ENCODE measurements at places on chromosomes 2 and 18.

GRCh38 chr2:204264085-204264553 lies 281.2 kb upstream of the PARD3B start:
- DNase-seq = no peak

- DNase-seq = peak; percentile 61
Observed at GRCh38 chr2:223601932-223602666, at the start of gene SCG2. Gene SCG2 (minus strand): TSS chr2:223602361. CDS start chr2:223599282, 3,079 bp downstream.

DNA sequence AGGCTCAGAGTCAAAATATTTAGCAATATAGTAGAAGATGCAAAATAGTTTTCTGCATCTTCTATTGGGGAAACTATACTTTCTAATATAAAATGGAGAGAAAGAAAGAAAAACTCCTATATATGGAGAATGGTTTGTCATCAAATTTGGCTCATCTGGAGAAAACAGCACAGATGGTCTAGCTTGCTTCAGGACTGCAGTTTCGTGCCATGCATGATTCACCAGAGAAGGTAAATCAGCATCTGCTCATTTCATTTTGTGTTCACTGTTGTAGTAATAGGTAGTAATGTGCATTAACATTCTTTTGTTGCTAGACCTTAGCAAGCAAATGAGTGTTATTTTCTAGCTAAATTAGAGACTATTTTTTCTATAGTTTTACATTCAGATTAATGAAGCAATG lies 179.0 kb downstream of the ASXL3 start:
- DNase-seq = no peak

DNA sequence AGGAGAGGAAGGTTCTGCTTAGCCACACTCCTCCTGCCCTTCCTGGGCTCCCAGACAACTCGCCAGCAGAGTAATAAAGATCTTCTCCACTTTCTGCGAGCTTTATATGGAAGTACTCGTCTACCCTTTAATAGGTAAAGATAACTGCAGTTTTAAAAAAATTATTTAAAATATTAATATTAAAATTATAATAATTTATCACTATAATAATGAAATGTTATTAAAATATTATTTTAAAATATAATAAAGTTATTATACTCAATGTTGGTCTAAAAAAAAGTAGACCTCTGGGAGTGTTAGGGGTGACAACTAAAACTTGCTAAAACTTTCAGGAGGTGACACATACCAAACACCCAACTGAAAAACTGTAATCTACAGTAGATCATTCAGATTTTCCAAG lies 81.5 kb downstream of the RBM43 start:
- DNase-seq = no peak

- no peak for DNase-seq
Observed at GRCh38 chr2:18998491-18998890, 359.9 kb downstream of the OSR1 start.

- peak; percentile 51 for DNase-seq
Observed at GRCh38 chr2:24360050-24360962, at the start of gene ITSN2. Gene ITSN2 (minus strand): TSS chr2:24360536. CDS start chr2:24328082, 32,454 bp downstream.

GRCh38 chr2:48723129-48723528 lies 32.4 kb downstream of the LHCGR start:
- DNase-seq = no peak

DNA sequence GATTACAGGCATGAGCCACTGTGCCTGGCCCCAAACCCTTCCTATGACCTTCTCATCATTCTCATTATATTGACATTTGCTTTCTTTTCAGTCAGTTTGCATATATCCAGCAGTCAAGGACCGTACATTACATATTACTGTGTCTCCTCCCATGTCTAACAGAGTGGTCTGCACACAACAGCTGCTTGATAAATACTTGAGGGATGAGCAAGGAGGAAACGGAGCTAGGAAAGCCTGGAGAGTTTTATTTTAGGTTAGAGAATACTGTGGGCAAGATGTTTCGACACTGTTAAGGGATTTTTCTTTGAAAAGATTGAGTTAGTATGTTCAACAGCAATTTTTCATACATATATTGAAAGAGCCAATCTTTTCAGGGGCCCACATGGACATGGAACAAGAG lies 76.2 kb upstream of the CHRNA1 start:
- no peak for DNase-seq

- no peak for DNase-seq
Observed at GRCh38 chr2:153986488-153987229, 114.9 kb downstream of the GALNT13 start.

GRCh38 chr2:159798376-159798725 lies 343 bp upstream of the CD302 start:
- DNase-seq = no peak

GRCh38 chr18:56919190-56919589 lies 227.7 kb upstream of the BOD1L2 start:
- no peak for DNase-seq

DNA sequence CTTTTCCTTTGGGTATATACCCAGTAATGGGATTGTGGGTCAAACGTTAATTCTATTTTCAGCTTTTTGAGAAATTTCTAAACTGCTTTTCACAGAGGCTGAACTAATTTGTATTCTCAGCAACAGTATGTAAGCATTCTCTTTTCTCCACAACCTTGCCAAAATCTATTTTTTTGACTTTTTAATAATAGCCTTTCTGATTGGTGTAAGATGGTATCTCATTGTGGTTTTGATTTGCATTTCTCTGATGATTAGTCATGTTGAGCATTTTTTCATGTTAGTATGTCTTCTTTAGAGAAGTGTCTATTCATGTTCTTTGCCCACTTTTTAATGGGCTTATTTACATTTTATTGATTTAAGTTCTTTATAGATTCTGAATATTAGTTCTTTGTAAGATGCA lies 145.5 kb downstream of the TRABD2A start:
- no peak for DNase-seq

GRCh38 chr18:7322817-7323485 lies 92.1 kb downstream of the LRRC30 start:
- no peak for DNase-seq

All from NCI-H1930 (cell line).